ENCODE measurements at places on chromosomes 7 and 10.

DNA sequence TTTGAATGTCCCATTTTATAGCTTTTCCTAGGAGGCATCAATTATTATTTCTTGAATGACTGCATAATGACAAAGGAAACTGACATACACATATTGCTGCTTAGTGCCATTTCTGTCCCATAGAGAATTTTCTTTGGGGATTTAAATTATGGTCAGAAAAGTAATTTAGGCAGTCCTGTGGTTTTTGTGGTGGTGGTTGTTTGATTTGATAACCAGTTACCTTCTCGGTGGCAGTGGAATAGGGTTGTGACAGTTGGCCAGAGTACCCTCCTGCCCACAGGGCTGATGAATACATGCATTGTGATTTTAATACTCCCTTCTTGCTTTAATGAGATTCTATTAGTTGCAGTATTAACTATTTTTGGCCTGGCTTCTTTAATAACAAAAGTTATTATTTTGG, 6.6 kb upstream of the SGCE start:
- DNase-seq, result no peak

DNA sequence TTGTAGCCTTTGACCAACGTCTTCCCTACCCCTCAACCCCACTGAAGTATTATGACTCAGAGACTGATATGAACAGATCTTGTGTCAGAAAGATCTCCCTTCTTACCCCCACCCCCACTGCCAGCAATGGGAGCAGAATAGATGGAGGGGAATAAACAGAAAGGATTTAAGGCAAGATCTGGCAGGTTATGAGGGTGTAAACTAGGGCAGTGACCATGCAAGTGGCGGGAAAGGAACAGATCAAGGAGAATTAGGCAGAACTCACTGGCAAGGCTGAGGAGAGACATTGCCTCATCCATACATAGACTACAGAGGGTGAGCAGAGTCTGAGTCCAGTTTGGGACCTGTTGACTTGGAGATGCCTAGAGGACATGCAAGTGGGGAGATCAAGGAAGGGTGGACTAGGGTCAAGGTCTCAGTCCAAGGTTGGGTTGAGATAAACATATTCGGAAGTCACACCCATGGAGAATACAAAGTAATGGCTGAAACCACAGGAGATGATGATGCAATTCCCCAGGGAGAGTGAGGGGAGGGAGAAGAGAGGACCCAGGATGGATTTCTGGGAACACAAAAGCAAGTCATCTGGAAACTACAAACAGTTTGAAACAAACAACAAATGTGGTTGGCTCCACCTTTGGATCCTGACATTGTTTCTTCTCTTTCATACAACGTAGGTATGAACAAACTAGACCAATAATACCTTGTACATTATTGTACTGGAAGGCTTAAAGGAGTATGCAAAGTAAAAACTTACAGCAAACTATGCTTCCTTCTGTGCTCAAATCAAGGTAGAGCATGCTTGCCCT, 44.9 kb upstream of the IL6 start:
- DNase-seq, result no peak

GRCh38 chr7:67448271-67448670, 451.6 kb downstream of the TYW1 start:
- no peak for DNase-seq

DNA sequence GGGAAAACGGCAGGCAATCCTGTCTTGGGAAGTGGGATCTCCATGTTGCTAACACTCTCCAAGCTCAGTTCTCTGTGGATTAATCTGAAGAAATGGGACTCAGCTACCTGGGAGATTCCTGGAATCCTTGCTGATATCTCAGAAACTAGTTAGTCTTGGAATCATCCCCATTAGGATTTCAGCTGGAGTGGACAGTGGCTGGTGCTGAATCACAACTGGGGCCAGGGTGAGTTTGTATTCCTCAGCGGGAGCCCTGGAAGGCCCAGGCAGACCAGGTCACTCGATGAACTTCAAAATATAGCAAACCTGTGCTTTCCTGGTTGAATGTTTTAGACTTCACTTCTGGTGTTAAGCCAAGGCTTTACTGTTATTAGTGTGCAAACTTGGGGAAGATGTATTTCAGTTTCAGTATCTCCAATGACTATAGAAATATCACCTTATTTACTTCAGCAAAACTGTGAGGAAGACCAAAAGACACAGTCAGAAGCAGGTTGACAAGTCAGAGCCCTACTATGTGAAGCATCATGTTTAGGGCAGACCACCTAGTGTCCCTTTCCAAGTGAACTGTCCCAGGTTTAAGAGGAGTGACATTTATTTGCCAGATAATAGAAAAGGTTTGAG, 126.1 kb downstream of the AOAH start:
- no peak for DNase-seq

DNA sequence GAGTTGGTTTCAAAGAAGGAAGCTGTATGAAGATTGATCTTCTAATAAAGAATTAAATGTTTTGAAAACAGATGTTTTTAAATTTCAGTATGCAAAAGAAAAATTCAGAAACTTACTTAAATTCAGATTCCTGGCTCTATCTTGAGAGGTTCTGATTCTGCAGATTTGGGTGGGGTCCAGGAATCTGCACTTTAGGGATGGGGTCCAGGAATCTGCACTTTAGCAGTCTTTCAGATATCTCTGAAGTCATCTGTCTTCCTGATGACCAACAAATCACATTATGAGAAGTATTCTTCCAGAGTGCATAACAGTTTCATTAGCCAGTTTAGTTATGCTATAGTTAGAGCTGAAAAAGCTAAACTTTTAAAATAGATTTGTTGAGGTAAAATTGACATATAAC, 24.1 kb downstream of the ABRAXAS2 start:
- no peak for DNase-seq

GRCh38 chr7:31000161-31000693, 36.5 kb downstream of the GHRHR start:
- no peak for DNase-seq

DNA sequence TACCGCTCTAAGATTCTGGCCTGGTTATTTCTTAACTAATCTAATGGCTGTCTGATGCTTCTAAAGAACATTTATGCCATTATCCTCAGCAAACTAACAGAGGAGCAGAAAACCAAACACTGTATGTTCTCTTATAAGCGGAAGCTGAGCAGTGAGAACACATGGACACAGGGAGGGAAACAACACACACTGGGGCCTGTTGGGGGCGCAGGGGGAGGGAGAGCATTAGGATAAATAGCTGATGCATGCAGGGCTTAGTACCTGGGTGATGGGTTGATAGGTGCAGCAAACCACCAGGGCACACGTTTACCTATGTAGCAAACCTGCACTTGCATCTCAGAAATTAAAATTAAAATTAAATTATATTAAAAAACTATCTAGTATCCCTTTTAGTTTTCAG, 853.5 kb downstream of the GATA3 start:
- DNase-seq, result no peak

GRCh38 chr7:41930538-41931262, 227.8 kb upstream of the INHBA start:
- no peak for DNase-seq

- no peak for DNase-seq
These were observed 38.0 kb upstream of the EMX2 start for GRCh38 chr10:117504562-117504961.

- DNase-seq, result no peak
These were observed 16.6 kb downstream of the FOXP2 start for GRCh38 chr7:114431189-114431588.

DNA sequence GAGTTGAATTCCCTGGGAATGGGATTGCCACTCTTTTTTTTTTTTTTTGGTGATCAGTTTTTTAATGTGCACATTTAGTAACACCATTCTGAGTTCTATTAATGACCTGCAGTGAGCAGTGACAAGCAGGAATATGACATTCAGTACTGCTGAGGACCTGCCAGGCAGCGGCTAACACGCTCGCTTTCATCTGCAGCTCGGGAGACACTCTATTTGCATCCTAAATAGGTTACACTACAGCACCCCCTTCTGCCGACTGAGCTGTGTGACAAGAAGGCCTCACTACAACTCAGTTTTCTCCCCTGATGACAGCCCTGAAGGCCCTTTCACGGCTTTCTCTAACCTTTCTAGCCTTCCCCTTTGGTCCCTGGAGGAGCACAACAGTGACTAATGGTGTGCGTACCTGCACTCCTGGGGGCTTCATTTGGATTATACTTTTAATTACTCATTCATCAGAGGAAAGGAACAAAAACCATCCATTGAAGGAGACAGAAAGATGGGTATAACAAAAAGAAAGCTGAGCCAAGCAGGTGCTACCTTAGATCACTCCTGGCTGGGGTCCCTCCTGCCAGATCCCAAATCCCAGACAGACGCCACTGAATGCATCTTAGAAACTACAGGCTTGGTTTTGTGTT, 872.4 kb downstream of the LRMDA start:
- DNase-seq, result peak; percentile 69

GRCh38 chr10:89857431-89858042, 156.1 kb downstream of the KIF20B start:
- DNase-seq, result no peak

DNA sequence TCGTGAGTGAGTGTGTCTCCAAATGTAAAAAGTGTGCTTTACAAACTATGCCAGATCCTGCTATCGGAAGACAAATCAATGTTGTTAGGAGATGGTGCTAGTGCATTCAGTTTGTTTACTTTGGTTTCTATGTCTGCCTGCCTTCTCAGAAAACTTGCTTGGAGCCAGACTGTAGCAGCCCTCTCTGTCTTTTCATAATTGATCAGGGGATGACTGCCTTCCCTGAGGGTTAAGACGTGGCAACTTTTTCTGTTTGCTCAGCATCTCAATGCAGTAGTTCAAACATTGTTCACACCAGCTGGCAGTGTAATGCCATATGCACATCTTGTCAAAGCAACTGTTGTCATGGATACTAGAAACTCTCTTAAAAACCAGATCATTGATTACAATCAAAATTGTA, 118.5 kb downstream of the FOXP2 start:
- DNase-seq, result peak; percentile 41

GRCh38 chr10:100148353-100149211, 37.2 kb downstream of the ERLIN1 start:
- no peak for DNase-seq

DNA sequence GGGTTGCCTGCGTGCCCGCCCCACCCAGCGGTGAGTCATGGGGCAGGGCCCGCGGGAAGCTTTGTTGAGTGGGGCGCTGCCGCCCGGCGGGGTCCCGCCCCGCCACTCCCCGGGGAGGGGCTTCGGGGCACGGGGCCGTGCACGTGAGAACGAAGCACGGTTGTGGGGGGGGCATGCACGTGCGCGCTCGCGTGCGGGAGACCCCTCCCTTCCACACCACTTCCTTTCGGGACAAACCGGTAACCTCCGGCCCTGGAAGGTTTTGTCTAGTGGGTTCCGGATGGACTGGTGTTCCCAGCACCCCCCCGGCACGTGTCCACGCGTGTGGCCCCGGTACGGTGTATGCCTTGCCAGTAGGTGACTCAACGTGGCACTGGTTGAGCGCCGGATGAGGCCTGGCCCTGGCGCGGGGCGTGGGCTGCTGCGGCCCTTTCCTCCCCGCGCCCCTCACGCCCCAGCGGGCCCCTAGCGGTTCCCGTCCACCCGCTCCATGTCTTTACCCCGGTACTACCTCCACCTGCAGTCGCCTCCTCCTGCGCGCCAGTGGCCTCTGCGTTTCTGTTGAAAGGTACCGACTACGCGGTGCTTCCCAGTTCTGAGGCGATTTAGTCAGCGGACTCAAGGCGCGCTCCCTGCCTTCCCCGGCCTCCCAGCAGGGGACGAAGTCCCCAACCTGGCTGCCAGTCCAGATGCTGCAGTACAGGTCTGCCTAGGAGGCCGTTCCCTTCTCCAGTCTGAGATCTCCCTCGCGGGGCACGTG, 3.1 kb downstream of the ADIRF start:
- DNase-seq, result peak; percentile 91

- peak; percentile 85 for DNase-seq
These were observed 1.2 kb upstream of the ADD3 start for GRCh38 chr10:110006358-110007160.

GRCh38 chr10:102499356-102499755, 3.2 kb downstream of the ACTR1A start:
- DNase-seq, result no peak

GRCh38 chr10:35926846-35927245, 284.8 kb upstream of the FZD8 start:
- DNase-seq, result no peak

- DNase-seq, result peak; percentile 76
These were observed 25.0 kb downstream of the ABLIM1 start for GRCh38 chr10:114632869-114633715.

- DNase-seq, result no peak
These were observed 7.4 kb downstream of the GJD4 start for GRCh38 chr10:35612385-35613106.

DNA sequence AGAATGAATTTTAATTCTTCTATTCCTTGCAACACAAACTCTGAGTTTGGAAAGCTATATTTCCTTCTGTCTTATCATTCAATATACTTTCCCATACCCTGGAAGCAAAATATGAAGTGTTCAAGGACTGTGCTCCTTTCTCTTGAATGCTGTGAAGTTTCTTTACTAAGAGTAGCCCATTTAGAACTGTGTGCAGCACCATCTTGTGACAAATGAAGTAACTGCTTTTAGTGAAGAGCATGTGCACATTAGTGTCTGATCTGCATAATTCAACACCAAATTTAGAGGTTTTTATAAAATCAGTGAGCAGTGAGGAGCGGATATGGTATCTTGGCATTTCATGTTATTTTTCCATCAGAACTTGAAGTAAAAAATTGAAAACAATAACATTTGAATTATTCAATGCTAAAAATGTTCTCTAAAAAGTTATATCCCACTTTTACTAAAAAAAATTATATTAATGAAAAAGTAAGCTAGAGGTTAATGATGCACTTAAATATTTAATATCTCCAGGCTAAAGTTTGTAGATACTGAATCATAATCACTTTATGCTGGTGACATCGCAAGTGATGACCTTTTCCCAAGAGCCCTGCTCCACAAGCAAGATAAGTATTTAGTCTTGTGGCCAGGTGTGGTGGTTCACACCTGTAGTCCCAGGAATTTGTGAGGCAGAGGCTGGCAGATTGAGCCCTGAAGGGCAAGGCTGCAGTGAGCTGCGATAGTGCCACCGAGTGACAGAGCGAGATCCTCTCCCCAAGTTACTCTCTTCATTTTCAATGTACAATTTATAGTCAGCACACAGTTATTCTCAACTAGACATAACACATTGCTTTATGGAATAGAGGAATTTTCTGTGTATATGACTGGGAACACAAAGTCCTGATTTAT, 108.8 kb upstream of the PCLO start:
- DNase-seq, result no peak

DNA sequence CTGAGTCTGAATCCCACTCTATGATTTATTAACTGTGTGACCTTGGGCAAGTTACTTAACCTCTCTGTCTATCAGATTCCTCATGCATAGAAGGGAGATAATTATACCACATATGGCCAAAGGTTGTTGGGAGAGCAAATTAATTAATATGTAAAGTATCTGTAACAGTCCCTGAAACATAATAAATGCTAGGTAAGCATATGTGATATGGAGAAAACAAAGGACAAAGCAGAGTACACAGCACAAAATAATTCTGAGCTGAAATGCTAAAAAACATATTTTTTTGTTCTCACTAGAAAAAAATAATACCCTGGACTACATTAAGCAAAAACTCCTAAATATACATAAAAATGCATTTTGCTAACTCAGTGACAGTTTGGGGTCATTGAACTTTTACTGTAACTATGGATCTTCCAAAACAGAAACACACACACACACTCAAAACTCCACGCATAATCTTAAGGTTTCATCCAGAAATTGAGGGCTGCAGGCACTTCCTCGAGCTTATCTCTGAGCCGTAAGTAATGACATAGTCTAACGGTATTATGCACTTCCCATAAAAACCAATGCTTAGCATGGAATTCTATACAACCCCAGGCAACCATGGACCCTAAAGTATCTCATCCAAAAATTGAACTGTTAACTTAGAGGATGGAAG, 201.7 kb upstream of the PTN start:
- no peak for DNase-seq
